Stimulated activated CD8-positive, alpha-beta memory T cell treated with anti-CD3 and anti-CD28 coated beads, Interleukin-12 subunit alpha, Interleukin-12 subunit beta, amount 100 ng/mL, for 4 hours (primary cell): ENCODE measurements at places on chromosomes 2 and 18.

DNA sequence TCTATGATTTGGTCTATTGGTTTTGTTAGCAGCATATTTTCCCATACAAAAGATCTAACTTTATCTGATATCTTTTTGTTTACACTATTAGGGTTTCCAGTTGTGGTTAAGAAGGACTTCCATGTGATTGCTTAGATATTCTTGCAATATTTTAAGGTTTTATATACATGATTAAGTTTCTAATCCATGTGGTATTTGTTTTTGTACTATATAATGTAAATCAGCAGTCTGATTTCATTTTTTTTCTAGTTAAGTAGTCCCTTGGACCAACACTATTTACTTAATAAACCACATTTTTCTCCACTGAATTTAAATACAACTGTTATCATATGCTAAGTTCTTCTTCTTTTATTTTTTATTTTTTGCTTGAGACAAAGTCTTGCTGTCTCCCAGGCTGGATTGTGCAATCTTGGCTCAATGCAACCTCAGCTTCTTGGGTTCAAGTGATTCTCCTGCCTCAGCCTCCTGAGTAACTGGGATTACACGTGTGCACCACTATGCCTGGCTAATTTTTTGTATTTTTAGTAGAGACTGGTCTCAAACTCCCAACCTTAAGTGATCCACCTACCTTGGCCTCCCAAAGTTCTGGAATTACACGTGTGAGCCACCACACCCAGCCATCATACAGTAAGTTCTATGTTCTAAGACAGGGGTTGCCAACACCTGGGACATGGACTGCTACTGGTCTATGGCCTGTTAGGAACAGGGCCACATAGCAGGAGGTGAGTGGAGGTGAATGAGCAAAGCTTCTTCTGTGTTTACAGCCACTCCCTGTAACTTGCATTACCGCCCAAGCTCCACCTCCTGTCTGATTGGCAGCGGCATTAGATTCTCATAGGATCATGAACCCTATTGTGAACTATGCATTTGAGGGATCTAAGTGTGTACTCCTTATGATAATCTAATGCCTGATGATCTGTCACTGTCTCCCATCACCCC, 58.5 kb upstream of the RAB27B start:
- no peak for DNase-seq

DNA sequence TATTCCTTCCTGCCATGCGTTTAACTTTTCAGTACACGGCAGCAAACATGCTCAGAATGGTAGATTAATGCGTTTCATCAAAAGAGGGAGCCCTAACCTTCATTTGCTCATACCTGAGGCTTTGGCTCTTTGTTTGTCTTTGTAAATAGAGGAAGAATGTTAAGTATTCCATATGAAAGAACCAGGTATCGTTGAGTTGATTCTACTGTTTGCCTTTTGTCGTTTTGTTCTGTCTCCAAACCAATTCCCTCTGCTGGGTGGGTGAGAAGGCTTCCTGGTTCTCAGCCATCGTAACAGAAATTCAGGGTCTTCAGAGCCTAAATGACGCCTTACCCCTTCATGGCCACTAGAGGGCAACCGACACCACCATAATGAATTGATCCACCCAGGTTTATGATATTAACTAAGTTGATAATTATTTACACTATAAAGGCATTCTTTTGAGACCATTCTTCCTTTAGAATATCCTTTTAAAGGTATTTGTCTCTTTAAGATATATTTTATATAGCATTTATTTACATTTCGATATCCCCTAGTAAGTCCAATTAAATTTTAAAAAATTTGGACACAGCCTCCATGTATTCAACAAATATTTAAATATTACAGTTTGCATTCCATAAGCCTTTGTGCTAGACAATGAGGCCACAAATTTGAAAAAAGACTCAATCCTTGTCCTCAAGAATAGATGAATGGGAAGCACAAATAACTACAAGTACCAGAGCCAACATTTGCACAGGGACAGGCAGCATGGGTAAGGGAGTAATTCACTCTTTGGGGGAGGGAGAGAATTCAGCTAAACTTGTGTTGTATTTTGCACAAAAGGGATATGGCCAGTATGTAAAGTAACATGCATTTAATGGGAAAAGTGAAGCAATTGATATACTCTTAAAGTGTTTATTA, 48.1 kb downstream of the TIMM21 start:
- DNase-seq, result peak; percentile 14

- DNase-seq, result no peak
Observed at GRCh38 chr2:15836689-15837610, 103.4 kb upstream of the MYCN start.

DNA sequence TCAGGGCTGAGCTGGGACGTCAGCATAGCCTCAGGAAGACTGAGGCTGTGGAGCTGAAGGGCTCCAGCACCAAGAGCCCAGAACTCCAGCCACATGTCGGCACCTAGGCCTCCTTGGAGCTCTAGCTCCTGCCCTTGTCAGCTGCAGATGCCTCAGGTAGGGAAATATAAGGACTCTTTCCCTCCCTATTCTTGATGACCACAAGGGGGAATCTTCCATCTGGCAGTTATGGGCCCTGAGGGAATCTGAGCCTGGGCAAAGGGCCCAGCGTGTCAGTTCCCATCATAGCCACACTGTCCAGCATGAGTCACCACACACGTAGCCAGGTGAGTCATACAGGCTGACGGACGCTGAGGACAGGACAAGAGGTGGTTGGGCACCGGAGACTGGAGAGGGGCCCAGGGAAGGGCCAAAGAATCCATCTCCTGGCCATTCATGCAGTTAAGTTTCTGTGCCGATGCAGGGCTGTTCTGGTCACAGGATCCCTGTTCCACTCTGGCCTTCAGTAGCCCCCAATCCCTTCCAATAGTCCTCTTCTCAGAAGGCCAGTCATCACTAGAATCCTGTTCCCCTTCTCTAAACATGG, 1.8 kb downstream of the MPV17 start:
- DNase-seq, result no peak

DNA sequence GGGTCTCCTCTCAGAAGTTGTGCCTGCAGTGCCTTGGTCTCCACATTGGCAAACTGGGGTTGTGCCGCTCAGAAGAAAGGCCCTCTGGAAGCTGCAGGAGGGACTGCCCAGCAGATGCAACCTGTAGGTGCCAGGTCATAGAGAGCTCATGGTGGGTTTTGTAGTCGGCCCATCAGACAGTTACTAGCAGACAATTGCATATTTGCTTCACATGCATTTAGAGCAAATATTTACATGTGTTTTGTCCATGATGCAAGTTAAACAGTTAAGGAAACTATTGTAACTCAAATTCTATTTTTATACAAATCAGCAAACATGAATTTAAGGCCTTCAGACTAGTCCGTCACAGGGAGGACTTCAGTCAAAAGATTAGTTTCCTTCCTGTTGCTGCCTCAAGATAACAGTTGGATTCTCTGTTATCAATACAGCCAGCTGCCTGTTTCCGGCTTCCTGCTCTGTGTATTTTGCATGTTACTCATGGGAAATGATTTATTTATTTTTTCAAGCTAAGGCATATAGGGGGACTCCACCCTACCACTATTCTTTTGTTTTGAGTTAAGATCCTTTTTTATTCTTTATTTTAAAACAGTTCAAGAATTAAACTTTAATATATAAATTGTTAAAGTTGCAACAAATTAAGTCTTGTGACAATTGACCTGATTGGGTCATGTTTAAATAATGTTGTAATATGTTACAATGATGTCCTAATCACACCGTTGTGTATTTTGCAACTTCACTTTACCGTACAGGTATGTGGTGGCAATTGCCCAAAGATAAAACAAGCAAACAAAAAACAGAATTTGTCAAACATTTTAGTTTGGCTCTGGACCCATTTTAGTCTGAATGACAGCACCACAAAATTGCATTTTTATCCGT, 133.5 kb downstream of the SPTBN1 start:
- DNase-seq, result no peak

DNA sequence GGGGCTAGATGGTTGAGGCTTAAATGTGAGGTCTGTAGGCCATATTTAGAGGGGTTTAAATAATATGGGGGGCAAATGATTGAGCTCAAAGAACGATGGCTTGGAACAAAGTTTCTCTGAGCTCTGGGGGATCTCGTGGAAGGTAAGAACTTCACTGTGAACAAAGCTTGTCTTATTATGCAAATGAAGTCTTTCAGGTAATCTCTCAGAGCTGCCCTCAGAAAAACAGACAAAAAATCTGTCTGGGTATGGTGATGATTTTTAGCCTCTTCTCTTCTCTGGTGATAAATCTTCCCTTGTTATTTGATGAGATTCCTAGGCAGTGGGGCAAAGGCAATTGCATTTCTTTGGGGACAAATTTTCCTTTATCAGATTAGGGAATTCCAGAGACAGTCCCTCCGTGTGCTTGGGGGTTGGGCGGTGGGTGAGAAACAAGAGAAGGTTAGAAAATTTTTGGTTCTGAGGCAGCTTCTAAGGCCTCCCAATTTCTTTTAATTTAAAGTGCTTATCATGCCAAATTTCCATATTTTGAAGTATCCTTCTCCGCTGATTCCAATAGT, 760.4 kb downstream of the TSN start:
- DNase-seq, result no peak

- DNase-seq, result no peak
Observed at GRCh38 chr2:239736358-239737143, 288.6 kb downstream of the NDUFA10 start.

DNA sequence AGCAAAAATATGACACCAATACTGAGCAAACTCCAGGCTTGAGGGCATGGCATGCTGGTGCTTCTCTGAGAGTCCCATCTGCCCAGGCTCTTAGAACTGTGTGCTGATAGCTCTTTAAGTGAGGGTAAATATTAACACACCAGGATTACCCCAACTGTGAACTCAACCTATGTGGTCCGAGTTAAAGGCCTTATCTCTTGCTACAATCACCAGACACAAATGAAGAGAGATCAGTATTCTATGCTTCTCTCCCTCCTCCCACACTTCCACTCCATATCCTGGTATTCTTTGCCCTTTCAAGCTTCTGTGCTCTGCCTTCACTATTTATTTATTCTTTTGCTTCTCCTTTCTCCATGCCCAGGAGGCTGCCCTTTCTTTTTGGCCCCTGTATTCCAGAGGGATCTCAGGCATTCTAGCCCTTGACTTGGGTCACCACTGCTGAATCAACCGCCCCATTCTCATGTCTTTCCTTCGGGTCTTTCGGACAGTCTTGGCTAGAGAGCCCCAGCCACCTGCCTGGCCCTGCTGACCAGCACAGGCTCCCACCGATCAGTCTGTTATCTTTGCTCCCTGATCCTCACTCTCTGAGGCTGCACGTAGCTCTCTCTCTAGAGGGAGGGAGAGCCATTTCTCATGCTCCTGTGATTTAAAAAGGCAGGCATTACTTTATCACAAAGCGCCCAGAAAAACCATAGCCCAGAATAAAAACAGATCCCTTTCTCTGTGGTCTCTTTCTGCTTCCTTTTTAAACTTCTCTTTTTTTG, 17.2 kb upstream of the HK2 start:
- no peak for DNase-seq

- no peak for DNase-seq
Observed at GRCh38 chr2:185891804-185892411, 153.3 kb downstream of the FSIP2 start.
